ENCODE measurements at places on chromosomes 12 and 14.

DNA sequence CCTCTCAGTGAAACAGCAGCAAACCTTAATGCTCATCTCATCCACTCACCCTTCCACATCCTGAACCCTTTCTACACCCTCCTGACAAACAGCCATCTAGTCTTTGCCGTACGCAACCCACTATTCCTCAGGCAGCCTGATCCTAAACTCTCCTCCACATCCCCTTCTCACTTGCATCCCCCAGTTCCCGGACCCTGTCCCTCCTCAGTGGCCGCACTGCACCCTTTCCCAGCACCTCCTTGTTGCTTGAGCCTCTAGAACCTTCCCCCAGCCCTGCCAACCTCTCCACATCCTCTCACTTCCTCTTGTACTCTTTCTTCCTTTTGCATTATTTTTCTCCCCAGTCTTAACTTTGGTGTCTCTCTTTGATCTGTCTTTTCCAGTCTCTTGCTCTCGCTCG, 42.9 kb downstream of the IQSEC3 start:
- no peak for DNase-seq

DNA sequence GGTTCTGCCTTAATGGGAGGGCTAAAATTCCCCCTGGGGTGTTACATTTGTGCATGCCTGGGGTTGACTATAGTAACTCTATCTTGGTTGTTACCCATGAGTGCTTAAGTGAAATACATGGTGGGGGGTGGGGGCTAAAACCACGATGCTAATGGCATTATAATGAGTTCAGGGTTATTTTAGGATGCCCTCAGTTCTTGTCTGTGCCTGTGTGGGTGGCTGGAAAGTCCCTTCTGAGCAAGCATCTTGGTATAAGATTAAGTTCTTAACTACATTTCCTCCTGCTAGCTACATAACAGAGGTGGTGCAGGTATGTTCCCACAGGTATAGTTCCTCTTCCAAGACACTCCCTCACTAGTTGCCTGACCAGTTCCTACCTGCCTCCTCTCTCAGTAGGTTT, 822.3 kb downstream of the LRFN5 start:
- no peak for DNase-seq

DNA sequence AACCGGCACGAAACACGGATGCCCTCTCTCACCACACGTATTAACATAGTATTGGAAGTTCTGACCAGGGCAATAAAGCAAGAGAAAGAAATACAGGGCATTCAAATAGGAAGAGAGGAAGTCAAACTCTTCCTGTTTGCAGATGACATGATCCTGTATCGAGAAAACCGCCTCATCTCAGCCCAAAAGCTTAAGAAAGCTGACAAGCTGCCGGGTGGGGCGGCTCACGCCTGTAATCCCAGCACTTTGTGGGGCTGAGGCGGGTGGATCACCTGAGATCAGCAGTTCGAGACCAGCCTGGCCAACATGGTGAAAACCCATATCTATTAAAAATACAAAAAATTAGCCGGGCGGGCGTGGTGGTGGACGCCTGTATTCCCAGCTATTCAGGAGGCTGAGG, 17.7 kb downstream of the OR6S1 start:
- DNase-seq = no peak

DNA sequence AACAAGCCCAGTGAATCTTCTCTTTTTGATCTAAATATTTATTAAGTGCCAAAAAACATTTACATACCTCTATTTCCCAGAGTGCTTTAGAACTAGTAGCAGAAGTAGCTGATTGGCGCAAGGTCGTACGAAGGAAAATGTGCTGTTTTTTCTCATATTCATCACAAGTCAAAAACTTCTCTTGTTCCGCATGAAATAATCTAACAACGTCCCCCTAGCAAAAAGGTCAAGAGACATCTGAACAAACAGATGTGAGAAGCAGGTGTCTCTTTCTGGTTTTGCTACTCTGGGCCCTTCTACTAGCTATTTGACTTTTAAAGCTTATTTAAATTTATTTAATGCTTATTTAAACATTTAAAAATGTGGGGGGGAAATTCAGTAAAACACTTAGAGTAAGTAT, 117.8 kb downstream of the ITPR2 start:
- DNase-seq = no peak

DNA sequence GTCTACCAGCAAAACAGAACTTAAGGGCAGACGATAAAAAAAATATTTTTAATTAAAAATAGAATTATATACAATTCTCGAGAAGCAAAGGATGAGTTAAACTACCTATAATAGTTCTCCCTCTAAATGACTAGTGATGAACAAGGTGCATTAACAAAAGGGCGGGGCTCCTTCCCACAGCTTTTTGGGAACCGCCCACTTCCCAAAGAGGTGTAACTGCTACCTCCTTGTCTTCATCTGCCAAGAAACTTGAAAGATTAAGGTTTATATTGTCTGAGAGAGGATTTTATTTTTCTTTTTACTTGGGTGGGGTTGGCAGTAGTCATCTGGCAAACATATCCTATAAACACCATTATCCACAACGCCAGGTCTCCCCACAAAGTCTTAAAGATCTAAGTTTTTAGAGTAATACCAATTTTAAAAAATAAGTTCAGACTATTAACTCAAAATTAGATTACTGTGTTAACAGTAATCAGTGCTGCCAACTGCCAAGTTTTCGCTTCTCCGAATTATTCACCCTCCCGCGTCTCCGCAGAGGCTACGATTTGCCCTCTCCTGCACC, 938 bp downstream of the RALGAPA1 start:
- DNase-seq = no peak

GRCh38 chr12:58142991-58143390, 201.6 kb downstream of the ATP23 start:
- DNase-seq = no peak

DNA sequence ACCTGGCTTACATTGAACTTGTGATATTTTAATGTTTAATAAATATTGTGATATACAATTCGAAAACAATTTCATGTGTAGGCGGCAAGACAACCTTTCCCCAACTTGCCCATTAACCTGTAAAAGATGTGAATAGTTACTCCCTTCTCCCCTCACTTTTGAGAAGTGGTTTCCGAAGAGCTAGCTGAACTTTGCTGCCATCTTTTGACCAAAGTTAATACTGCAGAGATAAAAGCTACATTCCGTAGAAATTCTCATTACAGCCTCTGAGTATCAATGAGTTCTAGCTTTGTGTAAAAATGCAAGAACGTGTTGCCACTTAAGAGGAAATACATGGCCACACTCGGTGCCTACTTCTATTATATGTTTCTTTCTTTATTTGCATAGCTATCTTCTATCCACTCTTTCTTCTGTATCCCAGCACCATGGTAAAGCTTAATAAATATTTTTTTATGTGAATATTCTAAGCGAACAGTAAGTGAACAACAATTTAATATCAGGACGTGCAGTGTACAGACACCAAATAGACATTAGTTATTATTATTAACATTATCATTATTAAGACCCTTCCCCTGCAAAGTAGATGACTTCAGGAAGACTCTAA, 105.1 kb upstream of the TMEM260 start:
- DNase-seq = peak; percentile 89

GRCh38 chr12:107619831-107620230, 65.8 kb upstream of the PWP1 start:
- DNase-seq = no peak

DNA sequence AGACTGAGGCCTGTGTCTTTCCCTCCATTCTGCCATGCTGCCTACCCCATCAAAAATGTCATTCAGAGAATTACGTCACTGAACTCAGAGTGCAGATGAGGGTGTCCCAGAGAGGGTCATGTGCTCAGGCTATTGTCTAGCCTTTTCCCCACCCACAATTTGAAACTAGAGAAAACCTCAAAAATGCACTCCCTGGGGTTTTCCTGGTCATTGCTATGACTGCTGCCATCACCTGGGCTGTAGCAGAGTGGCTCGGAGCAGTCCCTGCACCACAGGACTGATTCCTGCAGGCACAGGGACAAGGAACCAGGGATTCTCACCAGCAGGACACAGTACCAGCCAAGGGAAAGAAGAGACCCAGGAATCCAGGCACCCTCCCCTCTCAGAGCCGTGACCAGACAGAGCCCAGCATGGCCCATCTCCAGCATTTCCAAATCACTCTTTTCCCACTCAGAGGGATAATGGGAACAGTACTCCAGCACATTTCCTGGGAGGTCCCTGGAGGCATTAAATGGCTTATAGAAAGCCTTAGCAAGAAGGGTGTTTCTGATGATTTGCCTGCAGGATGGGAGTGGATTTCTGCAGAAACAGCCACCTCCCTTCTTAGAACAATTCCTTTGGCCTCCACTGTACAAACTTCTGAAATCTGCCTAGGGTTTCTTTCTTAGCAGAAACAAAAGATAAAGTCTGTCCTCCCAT, 45.9 kb downstream of the VWF start:
- DNase-seq = no peak

- DNase-seq = no peak
Measured at GRCh38 chr12:64501486-64501885, 49.6 kb downstream of the TBK1 start.

DNA sequence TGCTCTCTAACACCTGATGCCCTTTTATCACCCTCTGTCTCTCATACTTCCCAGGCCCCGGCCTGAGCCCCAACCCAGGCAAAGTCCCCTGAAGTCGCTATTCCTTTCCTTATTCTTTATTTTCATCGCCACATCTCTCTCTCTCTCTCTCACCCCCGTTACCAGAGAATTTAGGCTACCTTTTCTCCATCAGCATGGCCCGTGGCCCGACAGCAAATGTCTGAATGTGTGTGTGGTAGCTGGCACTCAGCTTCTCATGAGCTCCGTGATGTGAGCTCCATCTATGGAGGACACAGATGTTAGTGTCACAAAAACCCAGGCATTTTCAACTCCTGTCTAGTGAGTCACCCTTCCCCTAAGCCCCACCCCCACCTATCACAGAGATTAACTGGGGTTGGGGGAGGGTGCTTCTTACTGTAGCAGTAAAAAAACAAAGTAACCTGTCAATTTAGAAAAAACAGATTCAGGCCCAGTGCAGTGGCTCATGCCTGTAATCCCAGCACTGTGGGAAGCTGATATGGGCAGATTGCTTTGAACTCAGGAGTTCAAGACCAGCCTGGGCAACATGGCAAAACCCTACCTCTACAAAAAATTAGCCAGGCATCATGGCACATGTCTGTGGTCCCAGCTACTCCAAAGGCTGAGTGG, 53.8 kb downstream of the VCPKMT start:
- no peak for DNase-seq

- no peak for DNase-seq
Measured at GRCh38 chr12:132496710-132497109, 6.8 kb downstream of the FBRSL1 start.

- DNase-seq = no peak
Measured at GRCh38 chr12:45483571-45483970, 245.9 kb upstream of the ARID2 start.

- DNase-seq = no peak
Measured at GRCh38 chr12:116959198-116959460, 48.4 kb downstream of the FBXW8 start.

DNA sequence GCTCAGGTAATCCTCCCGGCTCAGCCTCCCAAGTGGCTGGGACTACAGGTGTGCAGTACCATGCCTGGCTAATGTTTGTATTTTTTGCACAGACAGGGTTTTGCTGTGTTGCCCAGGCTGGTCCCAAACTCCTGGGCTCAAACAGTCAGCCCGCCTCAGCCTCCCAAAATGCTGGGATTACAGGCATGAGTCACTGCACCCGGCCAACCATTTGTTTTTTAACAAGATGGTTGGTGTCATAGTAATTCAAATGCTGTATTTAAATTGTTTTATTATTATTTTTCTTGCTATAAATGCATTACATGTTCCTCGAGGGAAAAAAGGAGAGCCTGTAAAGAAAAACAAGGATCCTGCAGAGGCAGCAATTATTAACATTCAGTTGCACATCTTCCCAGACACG, 83.9 kb downstream of the EP400 start:
- DNase-seq = no peak

DNA sequence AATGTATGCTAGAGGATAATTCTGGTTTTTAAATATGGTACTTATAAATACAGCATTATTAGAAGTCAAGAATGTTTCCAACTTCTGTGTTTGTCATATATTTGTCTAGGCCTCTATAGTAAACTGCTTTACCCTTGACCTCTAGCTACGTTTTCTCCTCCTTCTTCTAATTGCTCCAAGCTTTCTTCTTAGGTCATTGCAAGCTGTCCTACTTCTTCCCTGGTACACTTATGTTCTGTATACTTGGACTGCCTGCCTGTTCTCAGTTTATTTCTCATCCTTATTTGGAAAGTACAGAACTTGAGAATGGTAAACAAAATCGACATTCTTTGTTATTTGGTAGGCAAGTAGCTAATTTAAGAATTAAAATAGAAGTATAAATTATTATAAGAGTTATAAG, 23.9 kb upstream of the ATP2B1 start:
- no peak for DNase-seq

DNA sequence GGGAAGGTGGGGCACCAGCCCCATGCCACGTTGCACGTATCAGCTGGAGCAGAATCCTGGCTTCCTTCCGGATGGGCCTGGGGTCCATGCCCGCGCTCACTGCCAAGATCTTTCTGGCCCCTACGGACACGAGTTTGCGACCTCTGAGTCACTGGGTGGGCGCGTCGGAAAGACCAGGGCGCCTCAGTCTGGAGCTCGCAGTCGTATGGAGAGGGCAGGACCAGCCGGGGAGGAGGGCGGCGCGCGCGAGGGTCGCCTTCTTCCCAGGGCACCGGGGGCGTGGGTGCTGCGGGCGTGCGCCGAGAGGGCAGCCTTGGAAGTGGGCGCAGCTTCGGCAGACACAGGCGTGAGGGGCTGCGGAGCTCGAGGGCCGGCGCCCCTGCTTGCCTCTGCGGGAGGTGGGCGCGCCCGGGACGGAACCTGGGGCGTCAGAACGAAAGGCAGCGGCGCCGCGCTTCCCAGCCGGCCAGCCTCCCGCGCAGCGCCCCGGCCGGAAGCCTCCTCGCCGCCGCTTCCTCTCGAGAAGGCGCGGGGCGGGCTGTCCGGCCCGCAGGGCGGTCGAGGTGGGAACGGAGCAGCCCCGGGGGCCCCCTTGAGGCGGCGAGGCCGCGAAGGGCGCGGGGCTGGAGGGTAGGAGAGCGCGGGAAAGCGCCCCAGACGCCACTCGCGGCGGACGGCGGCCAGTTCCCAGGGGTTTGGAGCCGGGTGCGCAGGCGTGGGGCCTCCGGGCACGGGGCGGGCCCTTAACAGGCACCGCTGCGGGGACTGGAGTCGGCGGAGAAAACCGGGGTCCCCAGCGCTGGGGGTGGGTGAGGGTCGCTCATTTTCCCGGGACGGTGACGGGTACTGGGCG, at the start of gene ARL6IP4:
ARL6IP4 (plus strand) TSS at position 499 of the 853 bp plus-strand sequence. CDS start 459 bp downstream, outside the sequence.
- peak; percentile 66 for DNase-seq

- no peak for DNase-seq
Measured at GRCh38 chr12:1634149-1634548, 5.1 kb downstream of the WNT5B start.

DNA sequence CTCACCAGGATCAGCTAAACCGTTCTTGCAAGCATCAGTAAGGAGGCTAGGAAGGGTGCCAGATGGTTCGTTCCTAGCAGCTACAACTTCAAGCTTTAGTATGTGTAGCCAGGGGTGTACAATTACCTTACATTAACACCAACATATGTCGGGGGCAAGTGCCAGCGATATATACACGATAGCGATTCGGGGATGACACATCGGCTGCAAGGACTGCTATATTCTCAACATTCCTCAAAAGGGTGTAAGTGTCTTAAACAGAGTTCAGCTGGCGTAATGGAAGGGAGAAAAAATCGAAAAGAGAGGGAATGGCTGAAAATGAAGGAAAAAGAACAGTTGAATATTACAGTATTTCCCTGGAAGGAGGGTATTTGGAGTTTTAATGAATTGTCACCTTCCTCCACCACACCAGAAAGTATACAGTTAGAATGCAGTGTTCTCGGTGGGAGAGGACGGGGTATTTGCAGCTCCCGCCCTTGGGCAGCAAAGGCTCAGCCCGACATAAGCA, 545 bp downstream of the LIMA1 start:
- DNase-seq = peak; percentile 21

Data from brain (organoid and tissue), 16 donors.